ENCODE measurements at places on chromosomes 7 and 10.

DNA sequence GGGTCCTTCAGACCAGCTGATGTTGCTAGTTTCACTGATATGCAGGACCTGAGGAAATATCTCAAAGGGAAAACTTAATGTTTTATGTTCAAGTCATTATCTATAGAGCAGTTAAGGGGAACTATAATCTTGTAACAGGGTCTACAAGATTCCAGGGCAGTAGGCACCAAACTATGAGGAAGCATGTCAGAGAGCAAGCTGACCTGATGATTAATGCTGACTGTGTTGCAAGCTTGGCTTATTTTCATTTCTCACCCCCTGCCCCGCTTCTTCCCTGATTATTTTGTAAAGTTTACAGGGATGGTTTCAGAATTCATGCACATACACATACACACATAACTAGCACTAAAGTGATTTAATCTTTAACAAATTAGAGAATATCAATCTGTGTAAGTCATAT lies 84.3 kb upstream of the CACNA2D1 start:
- peak; percentile 53 for DNase-seq

DNA sequence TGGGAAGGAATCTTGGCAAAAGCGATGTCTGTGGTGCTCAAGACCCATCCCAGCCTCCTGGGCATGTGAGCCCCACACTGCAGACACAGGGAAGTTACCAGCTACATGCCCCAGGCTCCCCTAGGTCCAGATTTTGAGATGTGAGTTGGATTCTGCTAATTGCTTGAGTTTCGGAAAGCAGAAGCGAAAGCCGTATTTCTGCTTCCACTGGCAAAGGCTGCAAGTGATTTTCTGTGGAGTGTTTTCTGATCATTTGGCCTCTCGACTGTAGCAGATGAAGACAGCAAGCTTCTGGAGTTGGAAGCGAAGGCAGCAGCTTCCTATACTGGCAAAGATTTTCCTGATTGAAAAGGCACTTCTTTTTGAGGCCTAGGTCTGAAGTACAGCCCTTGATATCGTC lies 29.6 kb downstream of the ANKRD16 start:
- no peak for DNase-seq

DNA sequence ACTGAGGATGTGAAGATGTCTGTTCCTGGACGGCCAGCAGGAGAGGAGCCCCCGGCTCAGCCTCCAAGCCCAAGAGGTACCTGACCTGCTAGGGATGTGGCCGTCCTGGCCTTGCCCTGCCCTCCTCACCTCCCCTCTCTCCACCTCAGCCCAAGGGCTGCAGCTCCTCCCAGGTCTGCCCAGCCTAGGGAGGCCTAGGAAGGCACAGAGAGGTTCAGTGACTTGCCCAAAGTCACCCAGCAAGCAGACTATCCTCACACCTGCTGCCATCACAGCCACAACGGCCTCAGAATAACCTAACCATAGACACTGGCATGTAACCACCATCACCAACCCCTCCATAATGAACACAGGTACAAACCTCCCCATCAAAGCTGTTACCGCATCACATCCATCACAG lies 38.7 kb upstream of the LRRC18 start:
- DNase-seq, result no peak

DNA sequence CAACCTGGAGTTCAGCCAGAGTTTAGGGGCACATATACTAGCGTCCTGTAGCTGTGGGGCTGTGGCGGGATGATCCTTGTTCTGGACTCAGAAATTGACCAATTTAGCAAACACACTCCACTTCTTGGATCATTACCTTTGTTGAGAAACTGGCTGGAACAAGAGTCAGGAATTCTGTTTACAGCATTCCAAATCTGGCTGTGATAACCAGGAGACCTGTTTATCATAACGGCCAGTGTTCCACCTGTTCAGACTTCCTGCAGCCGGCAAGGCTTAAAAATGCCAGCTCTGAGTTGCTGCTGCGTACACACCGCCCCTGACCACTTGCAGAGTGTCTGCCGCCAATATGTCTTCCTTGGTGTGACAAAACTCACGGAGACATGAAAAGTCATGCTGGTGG lies 64.8 kb downstream of the ARMC3 start:
- no peak for DNase-seq

- DNase-seq, result no peak
Measured at GRCh38 chr7:106865130-106866041, at the start of gene PIK3CG. TSS of gene PIK3CG (plus strand) at chr7:106865282. CDS start at chr7:106867562, 2,280 bp downstream.

GRCh38 chr7:140165422-140165821 lies 11.4 kb downstream of the KDM7A start:
- peak; percentile 88 for DNase-seq

DNA sequence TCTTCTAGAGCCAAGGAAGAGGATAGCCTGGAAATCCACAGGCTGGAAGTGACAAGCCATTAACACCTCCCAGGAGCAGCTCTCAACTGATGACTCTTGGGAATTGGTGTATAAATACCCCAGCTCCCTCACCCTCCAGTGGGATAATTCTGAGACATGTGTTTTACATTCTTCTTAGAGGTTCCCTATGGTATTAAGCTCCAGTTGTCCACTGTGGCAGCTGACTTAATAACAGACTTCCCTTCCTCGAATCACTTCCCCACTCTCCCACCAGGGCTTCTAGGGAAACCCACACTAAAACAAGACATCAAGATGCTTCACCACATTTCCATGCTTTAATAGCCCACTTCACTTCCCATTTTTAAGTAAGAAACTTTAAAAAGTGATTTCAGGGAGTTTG lies 47.2 kb downstream of the FAM107B start:
- no peak for DNase-seq

GRCh38 chr7:90629297-90629918 lies 33.3 kb downstream of the CDK14 start:
- DNase-seq, result peak; percentile 67
